ENCODE measurements at places on chromosomes 11 and 22. TPM values are rescaled to one million over a fixed set of nuclear protein-coding genes. Genes with fewer than 3 reads are reported as not detected.

Gene OSBP2
- 45.4 TPM for total RNA-seq

GRCh38 chr11:68927280-68928135, 23.8 kb downstream of the IGHMBP2 start:
- no peak overlapping the region for H3K4me3 ChIP-seq
- peaks cover 7% of the 10 kb centered on the region for H3K4me1 ChIP-seq
- no peaks in the 10 kb centered on the region for H3K36me3 ChIP-seq
- peak; percentile 60 for DNase-seq
- H3K27ac ChIP-seq = no peak overlapping the region

DNA sequence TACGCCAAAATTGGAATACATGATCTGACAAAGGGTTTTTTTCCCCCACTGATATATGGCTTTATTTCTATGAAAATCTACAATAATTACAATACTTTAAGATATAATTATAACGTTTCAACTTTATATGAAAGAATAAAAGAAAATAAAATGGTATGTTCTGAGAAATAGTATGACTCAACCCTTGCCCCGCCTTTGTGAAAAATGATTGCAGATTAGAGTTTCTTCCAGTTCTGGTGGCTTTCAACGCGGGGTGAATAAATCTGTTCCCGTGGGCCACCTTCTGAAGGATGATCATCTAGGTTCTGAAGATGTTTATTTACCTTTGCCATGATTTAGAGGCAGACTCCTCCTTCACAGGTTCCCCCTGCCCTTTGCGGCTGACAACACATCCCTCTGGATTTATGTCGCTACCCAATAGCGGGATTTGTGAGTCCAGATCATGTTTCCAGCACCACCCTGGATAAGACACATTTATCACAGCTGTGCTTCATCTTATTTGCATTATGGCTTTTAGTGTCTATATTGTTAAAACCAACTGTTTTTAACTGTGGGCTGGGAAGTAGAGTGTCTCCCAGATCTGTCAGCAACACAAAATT, 607.0 kb upstream of the KIRREL3 start:
- no peaks in the 10 kb centered on the region for H3K27me3 ChIP-seq
- H3K27ac ChIP-seq = no peak overlapping the region
- no peaks in the 10 kb centered on the region for H3K4me1 ChIP-seq
- no peaks in the 10 kb centered on the region for H3K36me3 ChIP-seq
- no peak overlapping the region for H3K4me3 ChIP-seq

DNA sequence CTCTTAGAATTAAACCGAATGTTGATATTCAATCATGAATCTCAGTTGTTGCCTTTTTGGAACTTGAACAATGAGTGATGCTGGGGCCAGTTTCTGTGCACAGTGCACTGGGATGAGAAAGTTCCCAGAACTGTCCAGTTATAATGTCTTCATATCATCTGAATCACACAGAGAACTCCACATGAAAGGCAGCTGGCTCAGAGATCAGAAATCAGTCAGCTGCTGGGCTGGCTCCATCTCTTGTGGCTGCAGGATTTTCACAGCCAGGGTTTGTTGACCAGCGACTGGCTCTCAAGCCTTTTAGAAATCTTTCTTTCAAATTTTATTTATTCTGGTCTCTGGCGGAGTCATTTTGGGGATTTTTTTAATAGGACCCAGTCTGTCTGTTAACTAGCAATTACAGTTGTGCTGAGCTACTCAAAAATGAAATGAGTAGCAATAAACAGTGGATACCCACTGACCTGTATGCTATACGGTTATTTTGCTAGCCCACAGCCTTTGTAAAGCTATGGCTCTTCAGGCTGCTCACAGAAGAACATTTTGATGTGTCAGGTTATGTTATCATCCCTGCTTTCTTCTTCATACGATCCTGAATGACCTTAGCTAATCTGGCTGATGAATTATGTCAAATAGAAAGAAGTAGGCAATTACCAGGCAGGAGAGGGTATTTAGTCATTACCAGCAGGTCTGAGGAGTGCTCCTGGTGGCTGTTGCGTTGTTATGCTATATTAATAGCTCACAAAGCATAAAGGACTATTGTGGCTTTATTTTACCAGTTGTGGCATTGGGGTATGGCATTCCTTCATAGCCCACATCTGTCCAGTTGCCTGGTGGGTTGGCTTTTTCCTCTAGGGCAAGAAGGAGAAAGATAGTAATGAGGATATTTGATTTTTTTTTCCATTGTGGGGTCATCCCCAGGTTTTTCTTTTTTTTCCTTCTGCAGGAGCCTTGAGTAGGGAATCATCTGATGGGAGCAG, 3.6 kb downstream of the FAT3 start:
- H3K36me3 ChIP-seq = no peaks in the 10 kb centered on the region
- H3K4me1 ChIP-seq = peaks cover 16% of the 10 kb centered on the region
- H3K27me3 ChIP-seq = no peaks in the 10 kb centered on the region
- H3K4me3 ChIP-seq = no peak overlapping the region
- no peak for DNase-seq

- no peak for DNase-seq
- no peaks in the 10 kb centered on the region for H3K27me3 ChIP-seq
Measured at GRCh38 chr11:34899633-34900016, 16.6 kb downstream of the APIP start.

DNA sequence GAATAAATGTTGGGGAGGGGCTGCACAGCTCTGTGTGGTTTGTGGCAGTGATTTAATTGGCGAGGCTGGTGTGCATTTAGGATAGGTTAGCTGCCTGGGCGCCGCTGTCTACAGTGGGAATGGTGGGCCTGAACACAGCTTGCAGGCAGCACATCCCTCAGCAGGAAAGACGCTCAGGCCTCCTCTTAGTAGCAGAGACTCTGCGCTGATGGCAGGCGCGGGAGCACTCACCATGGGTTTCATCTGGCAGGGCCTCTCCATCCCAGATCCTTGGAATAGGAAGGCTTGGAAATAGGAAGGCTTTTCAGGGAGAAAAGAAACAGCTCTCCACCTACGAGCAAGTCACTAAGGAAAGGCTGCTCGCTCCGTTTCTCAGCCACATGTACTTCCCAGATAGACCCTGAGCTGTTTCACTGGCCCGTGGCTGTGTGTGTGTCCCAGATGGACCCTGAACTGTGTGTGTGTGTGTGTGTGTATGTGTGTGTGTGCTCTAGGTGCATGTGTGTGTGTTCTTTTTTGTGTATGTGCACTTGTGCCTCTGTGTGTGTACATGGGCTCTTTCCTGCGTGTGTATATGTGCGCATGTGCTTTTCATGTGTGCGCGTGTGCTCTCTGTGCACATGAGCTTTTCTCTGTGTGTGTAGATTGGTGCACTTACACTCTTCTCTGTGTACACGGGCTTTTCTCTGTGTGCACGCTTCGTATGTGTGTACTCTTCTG, 144.0 kb downstream of the TBC1D22A start:
- no peaks in the 10 kb centered on the region for H3K27me3 ChIP-seq
- no peaks in the 10 kb centered on the region for H3K36me3 ChIP-seq
- H3K4me1 ChIP-seq = no peaks in the 10 kb centered on the region
- H3K27ac ChIP-seq = no peak overlapping the region
- no peak for DNase-seq

DNA sequence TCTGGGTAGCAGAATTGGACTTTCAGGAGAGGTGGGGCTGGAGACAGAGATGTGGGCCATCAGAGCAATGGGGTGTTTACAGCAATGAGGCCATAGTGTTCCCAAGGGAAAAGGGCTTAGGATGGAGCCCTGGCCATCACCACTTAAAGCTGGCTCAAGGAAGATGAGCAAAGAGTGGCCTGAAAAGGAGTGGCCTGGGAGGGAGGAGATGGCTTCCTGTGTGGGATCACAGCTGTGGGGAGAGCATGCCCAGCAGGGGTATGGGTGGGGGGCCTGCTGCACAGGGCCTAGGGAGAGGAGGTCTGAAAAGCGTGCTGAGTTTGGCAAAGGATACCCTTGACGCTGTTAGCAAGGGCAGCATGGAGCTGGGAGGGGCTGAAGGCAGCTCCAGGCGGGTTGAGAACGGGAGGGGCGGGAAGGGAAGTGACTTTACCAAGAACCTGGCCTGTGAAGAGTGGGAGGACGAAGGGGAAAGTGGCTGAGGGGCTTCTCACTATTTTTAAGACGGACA, 13.9 kb downstream of the LRRC32 start:
- H3K27ac ChIP-seq = no peak overlapping the region
- no peak for DNase-seq
- no peaks in the 10 kb centered on the region for H3K36me3 ChIP-seq

- no peak overlapping the region for H3K27ac ChIP-seq
- no peak for DNase-seq
- H3K4me1 ChIP-seq = no peaks in the 10 kb centered on the region
- H3K4me3 ChIP-seq = no peak overlapping the region
- H3K36me3 ChIP-seq = no peaks in the 10 kb centered on the region
- no peaks in the 10 kb centered on the region for H3K27me3 ChIP-seq
Measured at GRCh38 chr11:5922749-5923426, 19.2 kb upstream of the OR56A3 start.

GRCh38 chr11:57368106-57368844, 12.7 kb downstream of the PRG3 start:
- no peak overlapping the region for H3K4me3 ChIP-seq
- H3K4me1 ChIP-seq = no peaks in the 10 kb centered on the region
- H3K27ac ChIP-seq = no peak overlapping the region
- no peak for DNase-seq

GRCh38 chr11:120146413-120147093, 8.6 kb upstream of the TRIM29 start:
- H3K27ac ChIP-seq = no peak overlapping the region
- H3K4me3 ChIP-seq = no peak overlapping the region
- no peak for DNase-seq
- no peaks in the 10 kb centered on the region for H3K36me3 ChIP-seq
- H3K4me1 ChIP-seq = peaks cover 3% of the 10 kb centered on the region
- no peaks in the 10 kb centered on the region for H3K27me3 ChIP-seq

GRCh38 chr11:9639099-9639498, 24.8 kb upstream of the SWAP70 start:
- H3K4me1 ChIP-seq = peaks cover 11% of the 10 kb centered on the region
- H3K4me3 ChIP-seq = no peak overlapping the region
- no peaks in the 10 kb centered on the region for H3K36me3 ChIP-seq

GRCh38 chr11:82864268-82864667, 36.0 kb downstream of the PRCP start:
- H3K27me3 ChIP-seq = no peaks in the 10 kb centered on the region
- no peaks in the 10 kb centered on the region for H3K4me1 ChIP-seq
- DNase-seq = peak; percentile 62
- H3K4me3 ChIP-seq = no peak overlapping the region
- no peak overlapping the region for H3K27ac ChIP-seq

GRCh38 chr11:81687057-81687456, 1046.6 kb downstream of the FAM181B start:
- no peaks in the 10 kb centered on the region for H3K36me3 ChIP-seq
- no peaks in the 10 kb centered on the region for H3K4me1 ChIP-seq
- no peaks in the 10 kb centered on the region for H3K27me3 ChIP-seq
- H3K4me3 ChIP-seq = no peak overlapping the region
- H3K27ac ChIP-seq = no peak overlapping the region

GRCh38 chr11:765802-766091, 11.5 kb downstream of the GATD1 start:
- no peak overlapping the region for H3K4me3 ChIP-seq
- H3K4me1 ChIP-seq = no peaks in the 10 kb centered on the region
- H3K36me3 ChIP-seq = no peaks in the 10 kb centered on the region
- DNase-seq = no peak
- no peak overlapping the region for H3K27ac ChIP-seq

DNA sequence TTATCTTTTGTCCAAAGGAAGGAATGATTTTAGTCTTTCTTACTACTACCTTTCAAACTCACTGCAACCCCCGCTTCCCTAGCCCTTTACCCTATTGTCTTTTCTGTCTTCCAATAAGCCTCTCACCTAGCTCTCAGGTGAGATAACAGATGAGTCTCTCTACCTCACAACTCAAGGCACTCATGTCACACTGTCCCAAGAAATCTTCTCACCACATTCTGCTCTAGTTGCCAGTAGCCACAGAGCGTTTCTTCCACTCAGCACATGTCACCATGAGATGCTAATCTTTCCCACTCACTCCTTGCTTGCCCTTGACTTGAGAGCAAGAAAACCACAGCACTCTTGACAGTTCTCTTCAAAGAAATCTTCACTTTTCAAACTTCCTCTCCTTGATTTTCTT, 32.7 kb upstream of the TMEM41B start:
- H3K4me1 ChIP-seq = no peaks in the 10 kb centered on the region
- H3K36me3 ChIP-seq = no peaks in the 10 kb centered on the region
- DNase-seq = no peak
- no peaks in the 10 kb centered on the region for H3K27me3 ChIP-seq
- H3K27ac ChIP-seq = no peak overlapping the region

DNA sequence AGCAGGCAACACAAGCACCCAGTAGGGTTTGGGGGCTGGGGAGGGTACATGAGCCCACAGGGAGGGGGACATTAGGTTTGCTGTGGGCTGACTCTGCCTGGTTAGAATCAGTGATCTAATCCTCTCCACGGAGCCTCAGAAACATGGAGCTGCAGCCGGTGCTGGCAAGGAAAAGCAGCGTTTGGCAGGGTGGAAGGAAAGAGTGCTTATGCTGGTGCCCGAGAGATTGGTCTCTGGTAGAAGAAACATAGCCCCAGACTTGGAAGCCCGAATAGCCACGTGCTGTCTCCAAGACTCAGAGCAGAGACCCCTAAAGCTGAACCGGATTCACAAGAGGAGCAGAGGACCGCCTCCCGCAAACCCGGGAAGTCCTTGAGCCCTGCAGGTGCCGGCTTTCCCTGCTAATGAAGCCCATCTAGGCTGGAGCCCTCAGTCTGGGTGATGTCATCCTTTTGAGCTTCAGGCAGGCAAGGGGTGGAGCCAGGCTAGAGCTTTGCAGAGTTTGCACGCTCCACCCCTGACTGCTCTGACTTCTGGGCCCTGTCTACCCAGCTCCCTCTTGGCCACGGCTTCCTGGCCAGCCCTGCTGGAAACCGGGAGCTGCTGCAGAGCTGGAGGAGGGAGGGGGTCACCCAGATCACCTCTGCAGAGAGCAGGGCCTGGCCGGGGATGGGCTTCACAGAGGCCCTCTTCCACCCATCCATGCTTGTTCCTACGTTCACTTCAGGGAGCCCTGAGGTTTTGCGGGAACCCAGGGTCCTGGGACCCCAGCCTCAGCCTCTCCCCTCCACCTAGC, 35.0 kb upstream of the JAM3 start:
- H3K27me3 ChIP-seq = no peaks in the 10 kb centered on the region
- no peak overlapping the region for H3K4me3 ChIP-seq
- no peaks in the 10 kb centered on the region for H3K36me3 ChIP-seq
- H3K27ac ChIP-seq = peak overlapping the region; percentile 97
- peak; percentile 93 for DNase-seq

GRCh38 chr11:123145220-123145619, 49.8 kb downstream of the CLMP start:
- no peaks in the 10 kb centered on the region for H3K27me3 ChIP-seq
- no peak overlapping the region for H3K4me3 ChIP-seq
- no peak for DNase-seq

- no peak for DNase-seq
- no peak overlapping the region for H3K4me3 ChIP-seq
- H3K27me3 ChIP-seq = no peaks in the 10 kb centered on the region
- no peaks in the 10 kb centered on the region for H3K36me3 ChIP-seq
- H3K4me1 ChIP-seq = no peaks in the 10 kb centered on the region
- H3K27ac ChIP-seq = no peak overlapping the region
Measured at GRCh38 chr11:30206249-30206996, 24.4 kb upstream of the FSHB start.

Measured in testis (tissue), 5 donors.